ENCODE measurements at places on chromosomes 6 and 20.

DNA sequence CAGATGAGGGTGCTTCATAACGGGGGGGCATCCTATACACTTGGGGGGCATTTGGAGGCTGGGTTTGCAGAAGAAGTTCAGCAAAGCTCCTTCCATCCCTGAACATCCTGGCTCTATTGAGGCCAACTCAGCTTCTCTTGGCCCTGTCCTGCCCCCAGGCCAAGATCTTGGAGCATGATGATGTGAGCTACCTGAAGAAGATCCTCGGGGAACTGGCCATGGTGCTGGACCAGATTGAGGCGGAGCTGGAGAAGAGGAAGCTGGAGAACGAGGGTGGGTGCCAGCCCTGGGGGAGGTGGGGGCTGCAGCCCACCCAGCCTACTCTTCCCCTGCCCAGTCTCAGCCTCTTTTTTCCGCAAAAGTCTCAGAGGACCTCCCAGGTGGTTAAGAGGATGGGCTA is 17.2 kb downstream of the GDAP1L1 start:
- no peak for DNase-seq

GRCh38 chr6:31265926-31266325 is 6.0 kb downstream of the HLA-C start:
- no peak for DNase-seq

DNA sequence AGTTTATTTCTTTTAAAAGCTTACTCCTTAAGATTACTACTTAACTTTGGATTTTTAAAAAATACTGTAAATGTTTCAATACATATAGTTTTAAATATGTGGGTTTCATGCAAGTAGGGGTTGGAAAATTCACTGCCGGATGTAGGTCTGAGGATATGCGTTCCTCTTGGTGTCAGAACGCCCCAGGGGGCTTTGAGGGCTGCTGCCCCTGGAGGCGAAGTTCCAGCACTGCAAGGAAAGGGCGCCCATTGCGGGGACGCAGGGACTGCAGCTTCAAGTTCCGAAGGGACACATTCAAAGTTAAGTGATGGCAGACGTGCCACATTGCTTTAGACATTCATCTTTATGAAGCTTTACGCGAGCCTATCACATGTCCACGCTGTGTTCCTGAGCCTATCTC is 152.9 kb downstream of the SOD2 start:
- no peak for DNase-seq

- DNase-seq, result no peak
These were observed 243.4 kb upstream of the POU3F2 start for GRCh38 chr6:98590997-98591396.

Measured in right renal cortex interstitium (tissue), 3 donors.